Progenitor cell of endocrine pancreas (in vitro differentiated cells): ENCODE measurements at places on chromosomes 5 and 9.

DNA sequence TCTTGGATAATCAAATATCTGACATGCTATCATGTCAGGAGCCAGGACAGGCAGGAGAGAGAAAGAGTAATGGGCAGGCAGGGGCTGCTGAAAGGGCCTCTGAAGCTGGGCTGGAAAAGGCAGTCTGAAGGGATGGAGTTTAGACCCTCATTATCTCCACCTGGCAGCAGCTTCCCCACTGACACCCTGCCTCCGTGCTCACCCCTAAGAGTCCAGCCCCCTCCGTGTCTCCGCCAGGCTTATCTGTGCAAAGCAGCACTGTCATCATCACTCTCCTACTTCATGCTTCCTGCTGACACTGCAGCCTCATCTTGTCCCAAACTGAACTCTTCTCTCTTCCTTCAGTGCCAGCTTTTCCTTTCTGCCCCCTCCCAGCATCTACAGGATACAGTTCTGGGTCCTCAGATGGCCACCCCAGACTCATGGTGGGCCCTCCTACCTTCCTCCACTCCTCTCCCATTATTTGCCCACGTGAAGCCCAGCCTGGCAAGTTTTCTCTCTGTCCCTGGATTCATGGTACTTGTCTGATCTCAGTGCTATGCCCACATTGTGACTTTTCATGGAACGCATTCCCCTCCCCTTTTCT lies 70.9 kb upstream of the KLF9 start:
- no peak overlapping the region for H3K27ac ChIP-seq
- no peaks in the 10 kb centered on the region for H3K36me3 ChIP-seq
- peaks cover 8% of the 10 kb centered on the region for H3K4me1 ChIP-seq
- no peak overlapping the region for H3K4me3 ChIP-seq
- no peak for DNase-seq
- peaks cover 5% of the 10 kb centered on the region for H3K27me3 ChIP-seq

- H3K4me3 ChIP-seq: no peak overlapping the region
- H3K27me3 ChIP-seq: no peaks in the 10 kb centered on the region
- no peak for DNase-seq
These were observed 99.7 kb downstream of the MAP1B start for GRCh38 chr5:72206994-72207393.

DNA sequence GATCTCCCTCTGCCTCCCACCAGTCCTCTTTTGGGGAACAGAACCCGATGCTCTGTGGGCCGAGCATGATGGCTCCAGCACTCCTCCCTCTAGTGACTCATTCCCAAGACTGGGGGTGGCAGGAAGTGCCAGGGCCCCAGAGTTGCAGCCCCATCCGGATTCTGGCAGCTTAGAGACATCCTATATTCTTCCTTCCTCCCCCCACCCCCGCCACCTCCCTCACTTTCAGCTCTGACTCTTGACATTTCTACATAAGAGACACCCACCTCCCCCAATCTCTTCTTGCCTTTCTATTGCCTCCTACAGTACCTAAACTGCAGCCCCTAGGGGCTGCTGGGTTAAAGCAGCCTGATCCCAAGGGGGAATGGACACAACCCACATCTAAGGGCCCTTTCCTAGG lies 47.1 kb upstream of the MATR3 start:
- H3K27ac ChIP-seq: no peak overlapping the region
- H3K4me1 ChIP-seq: no peaks in the 10 kb centered on the region
- DNase-seq: no peak
- H3K4me3 ChIP-seq: no peak overlapping the region
- peaks cover 6% of the 10 kb centered on the region for H3K27me3 ChIP-seq

DNA sequence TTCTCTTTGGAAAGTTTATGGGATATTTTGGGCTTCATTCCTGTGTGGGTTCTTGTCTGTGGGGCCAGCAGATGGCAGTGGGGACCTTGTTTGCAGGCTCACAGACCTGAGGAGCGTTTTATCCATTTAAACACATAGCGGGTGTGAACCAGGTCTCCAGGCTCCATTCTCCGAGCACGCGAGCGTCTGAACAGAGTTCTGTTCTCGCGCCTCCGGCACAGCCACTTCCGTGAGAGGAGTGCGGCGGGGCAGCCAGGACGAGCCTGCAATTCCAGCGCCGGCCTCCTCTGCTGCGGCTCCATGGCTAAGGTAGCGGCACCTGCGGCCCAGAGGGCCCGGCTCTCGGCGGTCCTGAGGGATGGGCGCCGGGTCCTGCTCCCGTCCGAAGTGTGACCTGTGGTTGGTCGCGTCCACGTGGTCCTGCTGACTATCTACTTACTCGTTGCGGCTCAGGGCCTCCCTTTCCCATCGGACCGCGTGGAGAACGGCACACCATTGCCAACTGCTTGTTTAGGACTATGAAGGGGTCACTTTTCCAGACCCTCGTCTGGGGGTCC lies 7.3 kb downstream of the NRARP start:
- H3K27me3 ChIP-seq: peaks cover 3% of the 10 kb centered on the region
- H3K4me1 ChIP-seq: peaks cover 35% of the 10 kb centered on the region
- DNase-seq: no peak
- no peaks in the 10 kb centered on the region for H3K36me3 ChIP-seq

DNA sequence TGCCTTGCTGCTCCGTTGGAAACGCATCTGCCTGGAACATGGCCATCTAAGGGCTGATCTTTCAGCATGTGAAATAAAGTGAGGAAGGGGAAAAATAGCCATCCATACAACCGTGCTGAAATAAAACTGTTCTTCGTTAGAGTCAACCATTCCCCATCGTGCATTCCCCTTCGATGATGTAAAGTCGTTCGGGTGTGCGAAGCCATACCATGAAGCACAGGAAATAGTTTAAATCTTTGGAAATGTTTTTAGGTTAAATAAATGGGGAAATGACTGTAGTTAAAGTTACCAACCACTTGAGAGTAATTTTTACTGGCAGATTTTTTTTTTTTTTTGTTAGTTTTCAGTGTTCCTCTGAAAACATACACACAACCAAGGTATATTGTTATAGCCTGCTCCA lies 302.5 kb downstream of the SH3GL2 start:
- no peak for DNase-seq
- no peak overlapping the region for H3K4me3 ChIP-seq
- H3K36me3 ChIP-seq: no peaks in the 10 kb centered on the region
- no peak overlapping the region for H3K27ac ChIP-seq
- no peaks in the 10 kb centered on the region for H3K4me1 ChIP-seq
- peaks cover 8% of the 10 kb centered on the region for H3K27me3 ChIP-seq

GRCh38 chr5:79111960-79112702 lies 522 bp downstream of the BHMT start:
- peaks cover 7% of the 10 kb centered on the region for H3K4me1 ChIP-seq
- H3K27me3 ChIP-seq: peaks cover 59% of the 10 kb centered on the region
- H3K4me3 ChIP-seq: peak overlapping the region; percentile 53
- no peak overlapping the region for H3K27ac ChIP-seq

- peaks cover 3% of the 10 kb centered on the region for H3K4me1 ChIP-seq
- H3K36me3 ChIP-seq: no peaks in the 10 kb centered on the region
- no peak overlapping the region for H3K4me3 ChIP-seq
- no peak overlapping the region for H3K27ac ChIP-seq
- no peaks in the 10 kb centered on the region for H3K27me3 ChIP-seq
These were observed 54.2 kb downstream of the RASGRF2 start for GRCh38 chr5:81014348-81014747.
